Caki2 (cell line): ENCODE measurements at places on chromosomes 13 and 19.

GRCh38 chr13:110683203-110683883 lies 22.6 kb downstream of the CARS2 start:
- no peak for DNase-seq

DNA sequence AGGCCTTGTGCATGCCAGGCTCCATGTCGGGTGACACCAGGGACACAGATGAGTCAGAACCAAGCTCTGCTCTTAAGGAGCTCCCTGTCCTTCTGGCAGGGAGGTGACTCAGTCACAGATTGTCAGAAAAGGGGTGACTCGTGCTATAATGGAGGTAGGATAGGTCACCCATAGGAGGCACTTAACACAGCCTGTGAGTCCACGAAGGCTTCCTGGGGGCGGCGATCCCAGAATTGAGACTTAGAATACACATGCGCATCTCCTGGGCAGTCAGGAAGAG lies 19.6 kb downstream of the FUZ start:
- DNase-seq, result peak; percentile 80

DNA sequence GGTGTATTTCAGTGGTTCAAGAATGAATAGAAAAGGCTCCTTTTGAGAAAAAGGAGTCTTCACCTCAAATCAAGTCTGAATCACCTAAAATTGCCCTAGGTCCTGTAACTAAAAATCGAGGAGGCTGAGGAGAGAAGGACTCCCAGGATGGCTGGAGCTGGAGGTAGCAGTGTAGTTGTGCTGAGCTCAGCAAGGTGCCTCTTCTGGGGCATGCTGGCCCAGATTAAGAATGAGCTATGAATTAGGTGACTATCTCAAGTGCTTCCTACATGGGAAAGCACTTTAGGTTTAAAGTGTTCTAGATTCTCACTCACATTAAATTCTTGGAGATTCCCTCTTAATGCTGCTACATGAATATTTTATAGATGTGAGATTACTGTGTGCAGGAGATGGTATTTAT lies 28.8 kb upstream of the KL start:
- DNase-seq, result no peak

DNA sequence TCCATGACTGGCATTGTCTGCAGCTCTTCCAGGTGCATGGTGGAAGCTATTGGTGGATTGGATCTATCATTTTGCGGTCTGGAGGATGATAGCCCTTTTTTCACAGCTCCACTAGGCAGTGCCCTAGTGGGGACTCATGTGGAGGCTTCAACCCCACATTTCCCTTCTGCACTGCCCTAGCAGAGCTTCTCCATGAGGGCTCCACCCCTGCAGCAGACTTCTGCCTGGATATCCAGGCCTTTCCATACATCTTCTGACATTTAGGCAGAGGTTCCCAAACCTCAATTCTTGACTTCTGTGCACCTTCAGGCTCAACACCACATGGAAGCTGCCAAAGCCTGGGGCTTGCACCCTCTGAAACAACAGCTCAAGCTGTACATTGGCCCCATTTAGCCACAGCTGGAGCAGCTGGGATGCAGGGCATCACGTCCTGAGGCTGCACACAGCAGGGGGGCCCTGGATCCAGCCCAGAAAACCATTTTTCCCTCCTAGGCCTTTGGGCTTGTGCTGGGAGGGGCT lies 800.2 kb upstream of the MIR17HG start:
- DNase-seq, result no peak

DNA sequence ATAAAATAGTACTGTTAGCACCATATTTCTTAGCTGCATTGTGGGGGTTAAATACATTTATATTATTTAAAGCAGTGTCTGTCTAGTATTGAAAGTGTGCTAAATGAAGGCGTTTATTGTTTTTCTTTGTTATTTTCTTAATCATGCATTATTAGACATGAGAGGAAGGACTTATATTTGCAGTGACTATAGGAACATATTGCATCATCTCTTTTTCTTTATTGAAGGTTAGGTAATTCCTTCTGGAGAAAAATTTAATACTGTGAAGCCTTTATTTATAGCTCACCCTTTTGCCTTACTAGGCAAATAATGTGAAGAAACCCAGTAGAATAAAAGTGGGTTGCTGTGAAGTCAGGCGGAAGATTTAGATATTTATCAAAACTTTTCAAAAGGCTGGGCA lies 78.9 kb upstream of the ZNF420 start:
- no peak for DNase-seq

GRCh38 chr19:54436031-54436523 lies 12.9 kb upstream of the LENG8 start:
- DNase-seq, result no peak

DNA sequence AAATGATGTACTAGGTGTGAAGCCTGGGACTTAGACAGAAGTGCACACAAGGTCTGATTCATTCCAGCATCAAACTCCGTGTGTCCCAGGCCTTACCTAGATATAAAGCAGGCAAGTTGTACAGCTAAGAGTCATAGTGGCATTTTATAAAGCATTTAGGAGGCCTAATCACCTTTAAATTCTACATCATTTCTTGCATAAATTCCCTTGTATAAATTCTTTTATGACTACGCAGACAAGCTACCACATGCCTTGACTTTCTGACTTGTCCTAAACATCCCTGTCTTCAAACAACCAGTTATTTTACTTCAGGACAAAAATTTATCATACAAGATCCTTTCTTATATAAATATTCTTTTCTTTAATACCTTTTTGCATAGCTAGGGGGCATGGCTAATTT lies 22.5 kb downstream of the TMEM255B start:
- DNase-seq, result no peak

DNA sequence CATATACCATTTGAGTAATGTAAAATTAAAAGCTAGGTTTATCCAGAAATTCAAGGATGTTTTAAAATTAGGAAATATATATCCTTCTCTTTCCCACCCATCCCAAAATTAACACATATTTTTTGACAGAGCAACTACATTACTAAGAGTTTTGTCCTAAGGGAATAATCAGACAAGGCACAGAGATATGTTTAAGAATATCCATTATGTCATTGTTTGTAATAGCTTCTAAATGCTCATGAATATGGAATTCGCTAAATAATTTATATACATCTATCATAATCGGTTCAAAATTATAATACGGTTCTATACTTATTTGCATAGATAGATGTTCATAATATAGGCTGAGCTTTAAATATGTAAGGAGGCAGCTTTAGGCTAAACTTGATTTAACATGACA lies 9.8 kb downstream of the UBL3 start:
- DNase-seq, result no peak

- no peak for DNase-seq
These were observed 237.6 kb upstream of the IRS2 start for GRCh38 chr13:110023729-110024644.

DNA sequence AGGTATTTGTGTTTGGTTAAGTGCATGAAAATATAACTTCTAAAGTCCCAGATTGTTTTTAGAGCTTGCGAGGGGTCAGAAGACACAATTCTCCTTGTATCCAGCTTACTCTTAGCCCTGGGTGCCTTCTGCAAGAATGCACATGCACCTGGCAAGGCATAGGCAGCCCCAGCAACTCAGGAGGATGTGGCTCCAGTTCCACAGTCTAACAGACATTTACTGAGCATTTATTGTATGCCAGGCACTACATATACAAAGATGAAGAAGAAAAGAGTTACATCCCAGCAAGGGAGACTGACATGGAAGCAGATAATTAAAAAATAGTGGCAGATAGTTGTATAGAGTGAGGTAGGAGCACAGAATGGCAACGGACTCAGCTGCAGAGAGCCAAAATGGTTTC lies 101.1 kb upstream of the FRY start:
- no peak for DNase-seq

DNA sequence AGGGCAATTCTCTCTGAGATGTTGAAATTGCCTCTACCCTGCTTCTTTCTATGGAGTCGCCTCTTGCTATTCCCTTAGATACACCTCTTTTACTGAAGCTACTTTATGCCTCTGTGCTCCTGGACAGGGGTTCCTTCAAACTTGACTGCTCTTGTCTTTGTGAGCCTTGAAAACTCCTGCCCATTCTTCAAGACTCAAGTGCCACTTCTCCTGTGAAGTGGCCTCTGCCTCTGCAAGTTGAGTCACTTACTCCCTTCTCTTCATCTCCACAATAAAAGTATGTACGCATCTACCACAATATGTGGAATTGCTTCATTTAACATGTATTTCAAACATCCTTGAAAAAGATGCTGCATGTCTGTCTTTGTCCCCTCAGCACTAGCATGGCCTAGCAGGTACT lies 66.0 kb upstream of the TPP2 start:
- no peak for DNase-seq

DNA sequence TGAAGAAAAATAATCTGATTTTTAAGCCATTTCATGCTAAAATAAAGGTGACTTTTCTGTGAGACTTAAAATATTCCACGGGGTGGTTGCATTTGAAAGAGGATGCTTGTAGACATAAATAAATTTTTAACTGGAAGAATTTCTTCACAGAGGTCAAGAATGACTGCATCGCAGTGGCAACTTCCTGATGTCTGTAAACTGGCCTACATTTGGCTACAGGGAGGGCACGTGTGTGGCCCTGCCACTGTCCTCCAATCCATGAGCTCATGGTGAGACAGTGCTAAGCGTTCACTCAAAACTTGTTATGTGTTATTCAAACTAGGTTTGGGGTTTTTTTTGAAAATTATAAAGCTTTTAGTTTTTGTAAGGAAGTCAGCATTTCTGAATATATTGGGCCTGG lies 1089.3 kb downstream of the EFNB2 start:
- DNase-seq, result no peak

DNA sequence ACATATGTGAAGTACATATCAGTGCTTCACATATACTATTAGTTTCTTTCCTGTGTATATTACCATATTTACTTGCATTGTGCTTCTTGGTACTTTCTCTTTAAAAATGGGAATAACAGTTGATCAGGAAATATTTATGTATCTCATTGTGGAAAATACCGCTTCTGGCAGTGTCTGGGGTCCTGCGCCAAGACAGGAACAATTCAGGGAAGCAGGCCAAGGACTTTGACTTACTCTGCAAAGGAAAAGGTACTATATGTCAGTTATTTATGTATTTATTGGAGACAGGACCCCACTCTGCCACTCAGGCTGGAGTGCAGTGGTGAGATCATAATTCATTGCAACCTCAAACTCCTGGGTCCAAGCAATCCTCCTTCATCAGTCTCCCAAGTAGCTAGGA lies 57.7 kb upstream of the NBEA start:
- no peak for DNase-seq

DNA sequence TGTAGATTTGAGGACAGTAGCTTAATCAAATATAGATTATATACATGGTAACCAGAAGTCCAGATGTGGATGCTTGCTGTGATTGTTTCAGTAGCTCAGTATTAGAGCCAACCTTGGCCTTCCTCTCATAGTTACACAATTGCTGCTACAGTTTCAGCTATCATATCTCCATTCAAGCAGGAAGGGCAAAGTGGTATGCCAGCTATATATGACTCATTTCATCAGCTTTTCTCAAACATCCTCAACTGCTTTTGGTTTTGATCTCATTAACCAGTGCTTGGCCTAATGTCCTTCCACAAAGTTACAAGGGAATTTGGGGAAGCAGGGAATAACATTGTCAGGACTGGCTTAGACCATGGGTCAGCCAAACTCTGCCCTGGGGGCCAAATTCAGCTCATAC lies 73.0 kb upstream of the MAB21L1 start:
- DNase-seq, result peak; percentile 14

DNA sequence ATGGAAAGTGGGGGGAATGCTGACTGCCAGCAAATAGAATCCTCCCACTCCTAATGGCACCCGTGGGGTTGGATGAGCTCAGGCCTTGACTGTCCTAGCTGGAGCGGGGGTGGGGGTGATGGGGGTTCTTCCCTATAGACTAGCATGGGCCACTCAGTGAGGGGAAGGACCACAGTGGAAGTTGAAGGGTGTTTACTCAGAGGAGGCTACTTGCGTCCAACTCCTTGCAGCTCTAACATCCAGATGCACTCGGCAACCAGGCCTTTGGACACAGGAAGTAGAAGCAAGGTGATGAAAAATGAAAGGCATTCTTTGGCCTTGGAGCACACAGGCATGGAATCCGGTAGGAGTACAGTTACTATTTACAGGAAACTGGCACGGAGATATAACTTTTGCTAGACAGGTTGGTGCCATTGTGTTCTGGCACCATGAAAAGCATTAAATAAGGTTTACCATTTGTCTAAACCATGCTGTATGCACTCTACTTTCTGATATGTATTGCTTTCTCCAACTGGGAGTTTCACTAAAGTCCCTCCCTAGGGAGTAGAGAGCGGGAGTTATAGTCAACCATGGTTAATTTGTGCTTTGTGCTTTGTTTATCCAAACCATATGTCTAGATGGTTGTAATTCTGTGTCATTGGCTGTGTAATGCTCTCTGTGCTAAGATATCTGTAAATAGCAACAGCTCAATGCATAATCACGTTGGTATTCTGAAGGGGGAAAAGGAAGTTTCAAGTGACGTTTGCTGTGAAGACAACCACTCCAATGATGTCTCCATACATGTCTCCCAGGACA lies 125.3 kb downstream of the TSHZ3 start:
- DNase-seq, result no peak

GRCh38 chr19:10593820-10594637 lies 6.9 kb upstream of the AP1M2 start:
- no peak for DNase-seq

- DNase-seq, result no peak
These were observed 71.9 kb downstream of the OLFM4 start for GRCh38 chr13:53100394-53101063.

DNA sequence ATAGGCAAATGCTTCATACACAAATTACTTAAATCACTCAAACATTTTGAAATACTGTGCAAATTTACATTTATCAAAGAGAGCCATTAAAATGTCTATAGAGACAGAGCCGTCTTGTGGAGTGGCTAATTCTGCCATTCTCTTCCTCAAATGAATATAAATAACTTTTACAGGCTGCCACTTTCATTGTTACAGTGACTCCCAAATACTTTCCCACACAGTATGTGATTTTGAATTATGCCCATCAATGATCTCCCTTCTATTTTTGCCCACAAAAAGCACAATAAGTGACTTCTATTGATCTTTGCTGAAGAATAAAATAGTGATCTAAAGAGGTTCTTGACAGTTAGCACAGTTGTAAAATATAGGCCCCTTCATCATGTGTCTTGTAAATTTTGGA lies 1244.9 kb downstream of the PCDH17 start:
- DNase-seq, result no peak

DNA sequence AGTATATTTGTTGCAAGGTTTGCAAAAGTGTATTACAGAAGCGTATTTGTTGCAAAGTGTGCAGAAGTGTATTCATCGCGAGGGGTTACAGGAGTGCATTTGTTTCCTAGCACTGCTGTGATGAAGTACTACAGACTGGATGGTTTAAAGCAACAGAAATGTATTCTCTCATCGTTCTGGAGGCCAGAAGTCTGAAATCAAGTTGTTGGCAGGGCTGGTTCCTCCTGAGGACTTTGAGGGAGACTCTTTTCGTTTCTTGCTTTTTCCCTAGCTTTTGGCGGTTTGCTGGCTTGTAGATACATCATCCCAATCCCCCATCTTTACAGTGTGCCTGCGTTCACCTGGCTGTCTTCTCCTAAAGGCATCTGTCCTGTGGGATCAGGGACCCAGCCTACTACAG lies 127.9 kb upstream of the USP29 start:
- no peak for DNase-seq

GRCh38 chr13:101423872-101424271 lies 7.6 kb upstream of the NALCN start:
- no peak for DNase-seq

- no peak for DNase-seq
These were observed 6.7 kb upstream of the MADCAM1 start for GRCh38 chr19:489418-490196.

GRCh38 chr13:100652510-100652909 lies 22.1 kb downstream of the TMTC4 start:
- no peak for DNase-seq

- no peak for DNase-seq
These were observed 101.6 kb upstream of the MYO16 start for GRCh38 chr13:108527844-108528243.

GRCh38 chr19:383040-383439 lies 25.9 kb downstream of the C2CD4C start:
- DNase-seq, result no peak
